Neural crest cell (in vitro differentiated cells): ENCODE measurements at places on chromosomes 5 and 9. TPM values are rescaled to one million over a fixed set of nuclear protein-coding genes. Genes with fewer than 3 reads are reported as not detected.

RFX3 gene
- total RNA-seq: 43.6 and 46.9 TPM in 2 replicates

TMEM171 gene
- not detected in 2 replicates for total RNA-seq

GRCh38 chr5:133059621-133060020, 7.8 kb downstream of the HSPA4 start:
- H3K27me3 ChIP-seq: no peaks in the 10 kb centered on the region
- H3K36me3 ChIP-seq: peaks cover 3% of the 10 kb centered on the region
- H3K4me1 ChIP-seq: peaks cover 30% of the 10 kb centered on the region
- DNase-seq: no peak

ANKRD34B gene
- 0.05 TPM in 1 of 2 replicates, not detected in the other for total RNA-seq

DNA sequence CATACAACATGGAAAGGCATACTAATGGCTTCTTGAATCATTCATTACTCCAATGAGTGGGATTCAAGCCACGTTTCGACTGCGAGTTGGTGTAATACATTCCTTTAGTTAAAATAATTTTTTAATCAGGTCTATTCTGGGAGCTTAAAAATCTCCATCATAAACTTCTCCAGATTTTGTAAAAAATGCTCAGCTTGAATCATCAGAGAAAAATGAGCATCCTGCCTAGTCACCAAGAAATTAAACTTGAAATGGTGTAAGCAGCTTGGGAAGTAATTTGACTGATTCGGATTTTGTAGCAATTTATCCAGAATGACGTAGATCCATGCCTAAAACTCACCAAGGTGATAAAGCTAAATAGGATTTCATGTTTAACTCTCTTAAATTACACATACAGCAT, 165.7 kb downstream of the SLCO4C1 start:
- no peaks in the 10 kb centered on the region for H3K27me3 ChIP-seq
- H3K4me1 ChIP-seq: no peaks in the 10 kb centered on the region
- DNase-seq: no peak
- H3K4me3 ChIP-seq: no peak overlapping the region
- no peak overlapping the region for H3K27ac ChIP-seq

- no peak overlapping the region for H3K4me3 ChIP-seq
- DNase-seq: no peak
- H3K4me1 ChIP-seq: peaks cover 20% of the 10 kb centered on the region
- H3K27me3 ChIP-seq: peaks cover 40% of the 10 kb centered on the region
- H3K27ac ChIP-seq: no peak overlapping the region
Observed at GRCh38 chr9:29208670-29209069, 1635.4 kb upstream of the C9orf72 start.

DBH gene
- total RNA-seq: 0.59 and 0.75 TPM in 2 replicates
